ENCODE measurements at places on chromosomes 4 and X.
A peak's percentile ranks its signal among the peaks of the same experiment; 100 is the strongest.

GRCh38 chr4:145563293-145563985 is 55.7 kb upstream of the MMAA start:
- no peak for DNase-seq

GRCh38 chrX:78624962-78625909 is 33.9 kb downstream of the RTL3 start:
- no peak for DNase-seq

GRCh38 chr4:4922441-4922840 is 63.0 kb downstream of the MSX1 start:
- DNase-seq, result no peak

- no peak for DNase-seq
Measured at GRCh38 chrX:30791296-30792278, 97.5 kb downstream of the TAB3 start.

GRCh38 chrX:129318375-129318774 is 204.9 kb downstream of the SMARCA1 start:
- peak; percentile 7 for DNase-seq

GRCh38 chr4:122930862-122931261 is 8.5 kb upstream of the NUDT6 start:
- DNase-seq, result no peak

- DNase-seq, result no peak
Measured at GRCh38 chrX:9147726-9148125, 113.8 kb upstream of the FAM9B start.

GRCh38 chr4:71050809-71051208 is 57.4 kb downstream of the DCK start:
- DNase-seq, result no peak

- no peak for DNase-seq
Measured at GRCh38 chr4:107896646-107897045, 34.7 kb upstream of the CYP2U1 start.

GRCh38 chrX:26411045-26411444 is 195.1 kb downstream of the MAGEB5 start:
- no peak for DNase-seq

- no peak for DNase-seq
Measured at GRCh38 chr4:76458825-76459224, 23.8 kb downstream of the SHROOM3 start.

GRCh38 chr4:1711055-1711570 is 1.0 kb downstream of the SLBP start:
- DNase-seq, result no peak

GRCh38 chrX:150897421-150898320 is 797 bp downstream of the CD99L2 start:
- DNase-seq, result no peak

DNA sequence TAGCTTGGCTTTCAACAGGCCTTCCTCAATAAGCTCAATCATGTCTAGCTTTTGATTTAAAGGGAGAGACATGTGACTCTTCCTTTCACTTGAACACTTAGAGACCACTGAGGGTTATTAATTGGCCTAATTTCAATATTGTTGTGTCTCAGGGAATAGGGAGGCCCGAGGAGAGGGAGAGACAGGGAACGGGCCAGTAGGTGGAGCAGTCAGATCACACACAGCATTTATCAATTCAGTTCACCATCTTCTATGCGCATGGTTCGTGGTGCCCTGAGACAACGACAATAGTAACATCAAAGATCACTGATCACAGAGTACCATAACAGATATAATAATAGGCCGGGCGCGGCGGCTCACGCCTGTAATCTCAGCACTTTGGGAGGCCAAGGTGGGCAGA is 17.8 kb downstream of the ZNF81 start:
- peak; percentile 9 for DNase-seq

- DNase-seq, result peak; percentile 42
Measured at GRCh38 chrX:50202539-50202938, 1.7 kb upstream of the AKAP4 start.

DNA sequence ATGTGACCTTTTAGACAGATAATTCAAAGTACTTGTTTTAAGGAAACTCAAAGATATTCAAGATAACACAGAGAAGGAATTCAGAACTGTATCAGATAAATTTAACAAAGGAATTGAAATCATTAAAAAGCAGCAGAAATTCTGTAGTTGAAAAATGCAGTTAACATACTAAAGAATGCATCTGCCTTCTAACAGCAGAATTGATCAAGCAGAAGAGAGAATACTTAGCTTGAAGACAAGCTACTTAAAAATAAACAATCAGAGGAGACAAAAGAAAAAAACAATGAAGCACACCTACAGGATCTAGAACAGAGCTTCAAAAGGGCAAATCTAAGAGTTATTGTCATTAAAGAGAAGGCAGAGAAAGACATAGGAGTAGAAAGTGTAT is 123.0 kb upstream of the TET2 start:
- DNase-seq, result no peak

DNA sequence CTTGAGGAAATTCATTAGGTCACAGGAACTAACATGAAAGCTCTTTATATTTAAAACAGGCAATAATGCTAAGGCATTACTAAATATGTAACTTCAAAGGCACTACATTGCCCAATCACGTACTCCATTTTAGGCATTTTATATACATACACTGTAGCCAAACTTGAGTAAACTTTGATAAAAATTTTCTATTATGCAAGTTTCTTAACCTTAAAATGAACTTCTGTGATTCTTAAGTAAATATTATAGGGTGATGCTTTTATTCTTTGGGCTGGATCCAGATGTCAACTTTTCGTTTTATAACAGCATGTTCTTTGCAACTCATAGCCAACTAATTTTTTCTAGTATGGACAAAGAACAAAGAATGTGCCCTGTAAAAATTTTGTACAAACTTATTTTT is 28.3 kb upstream of the MAP9 start:
- no peak for DNase-seq

DNA sequence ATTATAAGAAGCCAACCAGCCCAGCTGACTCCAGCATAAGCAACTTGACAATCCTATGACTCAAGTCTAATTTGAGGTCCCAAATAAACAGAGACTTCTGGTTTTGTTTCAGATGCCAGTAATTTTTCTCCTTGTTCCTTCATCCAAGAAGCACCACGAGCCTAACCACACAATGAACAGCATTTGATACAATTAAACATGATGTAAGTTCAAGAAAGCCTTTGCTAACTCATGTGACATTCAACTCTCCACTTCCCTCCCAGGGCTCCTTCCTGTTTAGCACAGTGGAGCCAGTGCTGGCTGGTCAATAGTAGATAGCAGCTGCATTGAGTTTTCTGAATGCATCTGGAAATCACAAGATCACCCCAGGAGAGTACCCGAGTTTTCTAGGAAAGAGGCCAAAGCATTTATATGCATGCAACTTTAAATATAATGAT is 206.3 kb downstream of the ARHGAP24 start:
- DNase-seq, result peak; percentile 4

DNA sequence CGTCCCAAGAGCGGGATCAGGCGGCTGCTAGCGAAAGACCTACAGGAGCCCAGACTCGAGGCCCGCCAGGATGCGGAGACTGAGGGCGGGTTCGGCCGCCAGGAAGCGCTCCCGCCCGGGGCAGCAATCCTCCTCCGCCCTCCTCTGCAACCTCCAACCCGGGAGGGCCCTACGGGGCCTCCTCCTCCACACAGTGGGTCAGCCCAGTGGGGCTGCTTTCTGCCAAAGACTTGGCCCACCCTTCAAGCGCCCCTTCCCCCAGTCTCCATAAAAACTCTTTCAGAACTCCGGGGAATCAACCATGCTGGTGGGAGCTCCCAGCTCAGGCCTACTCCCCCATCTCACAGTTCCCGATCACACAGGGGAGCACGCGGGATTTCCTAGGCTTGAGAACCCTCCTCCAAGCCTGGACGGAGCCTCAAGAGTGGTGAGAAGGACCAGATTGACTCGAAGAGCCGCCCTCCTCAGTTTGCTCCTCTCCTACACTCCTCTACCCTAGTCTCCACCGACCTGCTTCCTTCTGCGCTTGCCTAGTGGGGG is 77.5 kb downstream of the RLIM start:
- DNase-seq, result no peak

DNA sequence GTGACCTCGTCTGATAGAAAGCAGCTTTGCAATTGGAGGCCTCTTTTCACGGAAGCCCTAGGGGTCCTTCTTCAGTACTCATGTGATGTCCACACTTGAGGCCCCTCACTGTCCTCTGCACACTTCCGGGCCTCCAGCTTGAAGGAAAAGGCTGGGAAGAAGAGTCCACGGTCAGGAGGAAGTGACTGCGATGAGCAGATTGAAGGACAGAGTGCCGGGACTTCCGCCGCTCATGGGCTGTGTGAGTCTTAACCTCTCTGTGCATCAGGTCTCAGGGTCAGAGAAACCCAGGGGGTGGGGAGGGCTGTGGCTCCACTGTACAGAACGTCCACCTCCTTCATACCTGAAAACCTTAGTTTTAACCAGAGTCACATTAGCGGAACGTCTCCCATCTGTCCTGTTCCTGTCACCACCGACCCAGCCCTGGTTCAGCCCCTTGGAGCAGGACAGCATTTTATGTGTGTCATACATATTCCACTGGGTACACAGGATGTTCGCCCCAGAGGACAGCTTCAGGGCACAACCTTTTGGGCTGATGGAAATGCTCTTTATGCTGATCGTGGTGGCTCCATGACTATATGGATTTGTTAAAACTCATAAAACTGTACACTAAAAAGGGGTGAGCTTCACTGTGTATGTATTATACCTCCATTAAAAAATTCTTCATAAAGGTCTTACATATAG is 51.0 kb upstream of the SORCS2 start:
- DNase-seq, result no peak

DNA sequence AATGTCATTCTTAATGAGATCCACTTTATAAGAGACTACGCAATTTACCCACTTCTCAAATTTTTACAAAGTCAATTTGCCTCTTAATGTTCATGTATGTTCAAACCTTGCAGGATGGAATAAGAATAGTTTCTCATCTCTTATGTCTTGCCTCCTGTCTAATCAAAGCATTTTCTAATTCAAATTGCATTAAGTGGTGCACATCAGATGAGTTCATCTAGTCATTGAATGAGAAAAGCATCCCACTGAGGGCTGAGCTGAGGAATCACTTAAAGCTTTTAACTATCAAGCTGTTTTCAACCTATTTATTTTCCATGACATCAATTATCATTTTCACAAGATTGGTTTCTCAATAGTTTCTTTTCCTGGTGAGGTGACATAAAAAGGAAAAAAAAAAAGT is 1964.0 kb downstream of the PCDH7 start:
- DNase-seq, result no peak

DNA sequence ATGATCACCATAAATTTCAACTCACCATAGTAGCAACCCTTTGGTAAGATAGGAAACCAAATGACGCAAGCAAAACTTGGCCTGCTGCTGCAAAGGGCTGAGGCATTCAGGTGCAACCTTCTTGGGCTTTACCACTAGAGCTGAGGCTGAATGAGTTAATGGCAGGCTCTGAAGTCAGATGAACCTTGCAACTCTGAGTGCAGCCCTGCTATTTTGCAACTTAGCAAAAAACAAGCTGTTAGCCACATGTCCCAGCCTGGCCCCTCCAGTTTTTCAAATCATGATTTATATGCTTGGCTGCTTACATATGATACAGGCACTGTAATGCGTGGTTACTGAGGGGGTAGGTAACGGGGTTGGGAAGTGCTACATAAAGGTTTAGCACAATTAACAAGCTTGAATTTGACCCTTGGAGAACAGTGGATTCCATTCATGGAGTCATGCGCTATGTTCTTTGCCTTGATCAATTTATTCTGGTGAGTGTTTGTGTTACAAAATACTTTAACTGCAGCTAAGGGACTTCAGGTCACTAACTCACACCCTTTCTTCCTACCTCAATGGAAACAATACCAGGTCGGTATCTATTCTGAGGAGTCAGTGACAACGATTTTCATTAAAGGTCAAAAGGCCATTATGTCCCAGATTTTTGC is 80.5 kb upstream of the PPARGC1A start:
- no peak for DNase-seq

DNA sequence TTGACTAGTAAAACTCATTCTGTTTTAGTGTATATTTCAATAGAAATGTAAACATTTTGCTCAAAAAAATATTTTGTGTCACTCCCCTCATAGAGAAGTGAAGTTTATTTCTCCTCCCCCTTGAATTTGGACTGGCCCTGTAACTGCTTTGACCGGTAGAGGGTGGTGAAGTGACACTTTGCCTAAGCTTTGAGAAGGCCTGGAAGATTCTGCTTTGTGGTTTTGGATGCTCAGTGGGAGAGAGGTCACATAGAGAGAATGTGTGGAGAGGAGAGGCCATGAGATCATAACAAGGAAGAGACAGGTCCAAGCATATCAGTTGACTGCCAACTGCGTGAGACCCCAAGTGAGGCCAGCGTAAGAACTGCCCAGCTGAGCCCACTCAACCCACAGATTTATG is 19.1 kb upstream of the ARX start:
- no peak for DNase-seq

DNA sequence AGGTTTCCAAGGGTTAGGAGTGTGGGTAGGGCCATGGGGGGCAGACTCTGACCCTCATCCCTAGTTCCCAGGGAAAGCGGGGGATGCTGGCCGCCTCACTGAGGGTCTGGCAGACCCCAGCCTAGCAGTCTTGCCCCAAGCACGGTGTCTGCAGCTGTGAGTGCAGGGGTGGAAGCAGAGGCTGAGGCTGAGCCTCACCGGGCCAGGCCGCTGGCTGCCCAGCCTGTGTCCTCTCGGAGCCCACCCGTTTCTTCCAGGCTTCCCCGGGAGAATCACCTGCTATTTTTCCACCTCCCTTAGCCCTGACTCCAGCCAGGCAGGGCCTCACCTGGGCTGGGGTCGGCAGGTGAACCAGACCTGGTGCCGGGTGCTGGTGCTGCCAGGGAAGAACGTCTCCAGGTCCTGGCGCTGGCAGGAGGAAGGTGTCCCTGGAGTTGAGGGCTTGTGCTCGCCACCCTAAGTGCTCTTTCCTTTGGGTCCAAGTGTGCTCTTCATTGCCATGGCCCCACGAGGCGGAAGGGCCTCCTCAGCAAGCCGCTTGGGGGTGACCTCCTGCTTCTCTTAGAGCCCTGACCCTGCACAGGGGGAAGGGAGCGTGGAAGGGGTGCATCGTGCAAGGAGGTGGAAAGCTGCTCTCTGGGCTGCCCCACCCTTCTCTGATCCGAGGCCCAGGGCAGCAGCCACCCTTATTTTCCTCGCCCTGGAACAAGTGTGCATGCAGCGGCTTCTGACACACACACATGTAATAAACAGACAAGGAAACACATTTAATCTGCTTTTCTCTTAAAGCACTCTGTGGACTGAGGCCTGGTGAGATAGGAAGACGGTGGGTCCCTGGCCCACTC is 112.7 kb downstream of the FAM53A start:
- DNase-seq, result no peak

GRCh38 chr4:170231377-170231776 is 141.6 kb upstream of the AADAT start:
- DNase-seq, result no peak
